Thyroid gland (tissue), 4 donors: ENCODE measurements at places on chromosomes 3 and 15.
A peak's percentile ranks its signal among the peaks of the same experiment; 100 is the strongest.

DNA sequence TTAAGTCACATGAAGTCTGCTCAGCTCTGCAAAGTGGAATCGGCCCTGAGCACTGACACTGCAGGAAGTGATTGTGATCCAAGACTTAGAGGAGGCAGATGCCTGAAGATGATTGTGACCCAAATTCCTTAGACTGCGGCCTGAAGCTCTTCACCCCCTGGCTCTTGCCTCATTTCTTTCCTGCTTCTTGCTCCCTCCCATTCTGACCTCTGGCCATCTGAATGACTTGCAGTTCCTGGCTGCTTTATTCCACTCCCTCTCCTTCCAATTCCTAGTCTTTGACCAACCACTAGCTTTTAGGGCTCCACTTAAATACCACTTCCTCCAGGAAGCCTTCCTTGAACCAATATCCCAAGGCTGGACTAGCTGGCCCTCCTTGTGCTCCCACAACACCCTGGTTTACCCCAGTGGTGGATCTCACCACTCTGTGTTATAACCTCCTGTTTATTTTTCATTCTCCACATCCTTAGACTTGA is 9.9 kb upstream of the EPB42 start:
- DNase-seq, result no peak

- DNase-seq, result no peak
Measured at GRCh38 chr3:11878837-11879236, 32.2 kb upstream of the TAMM41 start.

GRCh38 chr3:147653367-147653923 is 244.3 kb downstream of the ZIC1 start:
- no peak for DNase-seq

DNA sequence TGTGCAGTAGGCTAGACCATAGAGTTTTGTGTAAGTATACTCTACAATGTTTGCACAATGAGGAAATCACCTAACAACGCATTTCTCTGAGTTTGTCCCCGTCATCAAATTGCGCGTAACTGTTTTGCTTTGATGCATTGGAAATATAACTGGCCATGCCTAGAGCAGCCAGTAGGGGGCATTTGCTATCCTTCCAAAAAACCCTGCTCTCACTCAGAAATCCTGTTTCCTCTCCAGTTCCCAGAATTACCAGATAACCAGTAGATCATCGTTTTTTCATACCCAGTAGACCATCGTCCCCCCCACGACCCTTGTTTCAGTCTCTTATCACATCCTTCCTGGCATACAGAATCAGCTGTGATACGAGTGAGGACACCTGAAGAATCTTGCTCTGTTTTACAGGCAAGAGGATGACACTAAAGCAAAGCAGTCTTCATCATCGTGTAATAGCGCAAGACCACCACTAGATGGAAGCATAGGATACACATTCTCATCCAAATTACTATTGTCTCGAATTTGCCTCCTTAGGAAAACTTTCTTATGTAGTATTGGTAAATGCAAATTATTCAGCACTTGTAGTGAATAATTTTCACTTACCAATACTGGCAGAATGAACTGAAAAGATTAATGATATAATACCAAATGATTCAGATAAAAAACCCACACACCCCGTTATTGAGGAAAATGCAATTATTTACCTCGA is 4.4 kb upstream of the GABRR3 start:
- peak; percentile 59 for DNase-seq

DNA sequence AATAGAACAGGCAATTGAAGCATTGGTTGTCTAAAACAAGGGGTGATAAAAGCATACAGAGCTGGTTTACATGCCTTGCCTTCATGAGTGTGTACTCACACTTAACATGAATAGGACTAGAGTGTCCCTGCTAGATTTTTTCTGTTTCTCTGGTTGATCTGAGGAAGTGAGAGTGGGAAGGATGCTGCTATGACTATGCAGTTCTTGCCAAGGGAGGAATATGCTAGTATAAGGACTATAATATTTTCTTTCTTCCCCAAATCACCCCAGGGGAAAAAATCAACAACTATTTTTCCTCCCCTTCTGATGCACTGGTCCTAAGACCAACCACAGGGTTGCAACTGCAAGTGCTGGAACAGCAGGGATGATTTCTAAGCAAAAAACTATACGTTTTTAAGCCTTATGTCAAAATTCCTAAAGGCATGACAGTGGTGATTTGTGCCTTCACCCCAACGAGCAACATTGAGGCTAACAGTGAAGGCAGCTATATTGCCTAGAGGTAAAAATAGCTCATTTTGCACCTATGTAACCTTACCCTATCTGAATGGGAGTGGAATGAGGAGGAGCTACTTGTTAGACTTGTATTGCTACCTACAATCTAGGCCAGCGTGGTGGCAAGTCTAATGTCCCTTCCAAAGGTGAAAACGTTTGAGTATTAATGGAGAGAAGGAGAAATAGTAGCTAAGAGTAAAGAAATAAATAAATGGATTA is 33.5 kb upstream of the USP8 start:
- DNase-seq, result no peak

DNA sequence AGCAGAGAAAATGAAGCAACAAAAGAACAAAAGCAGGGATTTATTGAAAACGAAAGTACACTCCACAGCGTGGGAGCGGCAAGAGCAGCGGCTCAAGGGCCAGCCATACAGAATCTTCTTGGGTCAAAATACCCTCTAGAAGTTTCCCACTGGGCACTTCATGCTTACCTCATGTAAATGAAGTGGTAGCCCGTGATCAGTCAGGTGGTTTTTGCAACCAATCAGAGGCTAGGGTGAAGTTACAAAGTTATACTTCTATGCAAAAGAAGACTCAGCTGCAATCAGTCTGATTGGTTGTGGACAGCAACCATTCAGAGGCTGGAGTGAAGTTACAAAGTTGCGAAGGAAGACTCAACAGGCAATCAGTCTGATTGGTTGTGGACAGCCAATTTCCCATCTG is 37.8 kb upstream of the TRH start:
- DNase-seq, result peak; percentile 32

- DNase-seq, result no peak
Measured at GRCh38 chr3:52367891-52368880, 52.1 kb downstream of the DNAH1 start.

DNA sequence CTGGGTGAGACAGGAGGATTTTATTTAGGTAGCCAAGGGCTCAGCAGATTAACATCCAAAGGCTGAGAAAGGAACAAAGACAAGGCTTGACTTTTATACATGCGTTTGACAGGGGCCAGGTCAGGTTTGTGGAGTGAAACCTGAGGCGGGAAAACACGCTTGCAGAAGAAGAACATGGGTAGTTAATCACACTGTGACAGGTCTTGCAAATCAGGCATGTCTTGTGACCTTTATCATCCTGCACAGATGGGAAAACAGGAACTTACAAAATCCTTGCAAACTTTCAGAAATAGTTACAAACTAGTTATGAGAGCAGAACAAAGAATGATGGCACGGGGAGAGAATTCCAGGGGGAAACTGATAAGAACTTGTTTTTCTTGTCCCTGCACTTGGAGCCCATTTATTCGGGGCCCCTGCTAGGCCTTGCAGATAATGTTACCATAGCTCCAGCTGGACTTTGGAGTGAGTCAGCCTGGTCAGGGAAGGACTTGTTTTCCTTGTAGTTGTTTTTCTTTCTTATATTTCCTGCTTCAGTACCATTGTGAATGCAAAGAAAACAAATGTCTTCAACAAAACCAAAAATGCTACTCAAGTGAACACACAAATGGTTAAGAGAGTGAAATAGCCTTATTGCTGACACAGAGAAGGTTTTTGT is 965.9 kb upstream of the ROBO1 start:
- DNase-seq, result no peak

DNA sequence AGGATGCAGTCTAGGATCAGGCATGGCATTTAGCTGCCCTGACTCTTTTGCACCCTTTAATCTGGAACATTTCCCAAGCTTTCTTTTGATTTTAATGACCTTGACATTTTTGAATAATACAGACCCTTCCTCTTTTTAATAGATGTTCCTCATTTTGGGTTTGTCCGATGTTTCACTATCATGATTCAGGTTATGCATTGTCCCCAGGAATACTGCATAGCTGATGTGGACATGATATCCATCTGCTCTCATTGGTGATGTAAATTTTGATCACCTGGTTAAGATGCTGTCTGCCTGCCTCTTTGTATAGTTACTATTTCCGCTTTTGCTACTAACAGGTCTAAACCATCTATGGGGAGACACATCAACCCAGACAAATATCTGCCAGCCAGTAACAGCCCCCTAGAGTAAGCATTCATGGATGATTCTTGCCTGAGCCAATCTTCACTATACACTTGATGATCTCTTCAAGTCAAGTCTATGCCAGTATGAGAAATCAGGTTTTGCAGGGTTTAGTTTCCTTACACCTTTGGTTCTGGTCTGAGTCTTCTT is 50.6 kb upstream of the ULK4 start:
- no peak for DNase-seq

- DNase-seq, result no peak
Measured at GRCh38 chr3:168191856-168192255, 96.1 kb upstream of the GOLIM4 start.

DNA sequence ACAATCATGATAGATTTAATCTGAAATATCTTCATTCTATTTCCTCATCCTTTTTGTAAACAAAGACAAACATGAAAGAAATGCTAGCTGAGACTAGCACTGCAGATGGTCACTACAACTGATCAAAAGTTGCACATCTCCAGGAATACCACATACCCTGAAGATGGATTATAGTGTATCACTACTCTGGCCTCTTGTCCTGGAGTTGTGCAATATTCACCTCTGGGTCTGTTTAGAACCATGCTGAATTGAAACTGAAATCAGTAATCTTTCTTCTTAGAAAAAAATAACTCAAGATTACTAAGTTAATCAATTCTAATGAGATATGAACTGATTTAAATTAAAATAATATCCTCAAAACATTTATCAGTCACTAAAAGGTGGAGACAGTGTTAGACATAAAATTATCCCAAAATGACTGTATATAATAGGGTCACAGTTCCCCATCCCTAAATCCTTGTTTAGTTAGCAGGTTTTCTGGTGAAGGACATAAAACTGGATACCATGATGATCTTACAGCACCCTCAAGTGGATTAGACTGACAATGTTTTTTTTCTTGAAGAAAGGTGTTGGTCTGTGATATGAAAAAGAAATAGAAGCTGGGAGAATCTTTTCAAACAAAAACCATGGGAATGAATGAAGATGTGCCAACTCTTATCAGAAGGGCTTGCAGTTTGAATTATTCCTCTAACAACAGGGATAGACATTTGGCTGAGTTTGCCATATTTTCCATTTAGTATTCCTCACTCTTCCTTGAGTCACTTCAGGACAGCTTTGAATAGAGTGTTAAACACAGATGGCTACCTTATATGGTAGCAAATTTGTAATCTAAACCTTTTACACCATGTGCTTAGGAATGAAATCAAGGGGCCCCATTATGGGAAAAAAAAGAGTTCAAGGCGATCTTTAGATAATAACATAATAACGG is 7.1 kb upstream of the TTC14 start:
- no peak for DNase-seq

- DNase-seq, result no peak
Measured at GRCh38 chr15:46523701-46524100, 888.9 kb downstream of the SQOR start.

GRCh38 chr15:45157974-45158373 is 28.2 kb downstream of the DUOX1 start:
- no peak for DNase-seq

DNA sequence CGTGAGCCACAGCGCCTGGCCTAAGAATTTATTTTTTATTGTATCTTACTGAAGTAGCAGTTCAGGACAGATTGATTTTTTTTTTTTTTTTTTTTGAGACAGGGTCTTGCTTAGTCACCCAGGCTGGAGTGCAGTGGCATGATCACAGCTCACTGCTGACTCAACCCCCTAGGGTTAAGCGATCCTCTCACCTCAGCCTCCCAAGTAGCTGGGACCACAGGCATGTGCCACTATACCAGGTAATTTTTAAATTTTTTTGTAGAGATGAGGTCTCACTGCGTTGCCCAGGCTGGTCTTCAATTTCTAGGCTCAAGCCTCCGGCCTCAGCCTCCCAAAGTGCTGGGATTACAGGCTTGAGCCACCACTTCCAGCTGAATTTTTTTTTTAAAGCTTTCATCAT is 99.8 kb upstream of the HERC1 start:
- DNase-seq, result no peak

GRCh38 chr15:46089467-46089935 is 454.7 kb downstream of the SQOR start:
- DNase-seq, result no peak

- DNase-seq, result no peak
Measured at GRCh38 chr15:95024351-95024750, 793.0 kb downstream of the MCTP2 start.

DNA sequence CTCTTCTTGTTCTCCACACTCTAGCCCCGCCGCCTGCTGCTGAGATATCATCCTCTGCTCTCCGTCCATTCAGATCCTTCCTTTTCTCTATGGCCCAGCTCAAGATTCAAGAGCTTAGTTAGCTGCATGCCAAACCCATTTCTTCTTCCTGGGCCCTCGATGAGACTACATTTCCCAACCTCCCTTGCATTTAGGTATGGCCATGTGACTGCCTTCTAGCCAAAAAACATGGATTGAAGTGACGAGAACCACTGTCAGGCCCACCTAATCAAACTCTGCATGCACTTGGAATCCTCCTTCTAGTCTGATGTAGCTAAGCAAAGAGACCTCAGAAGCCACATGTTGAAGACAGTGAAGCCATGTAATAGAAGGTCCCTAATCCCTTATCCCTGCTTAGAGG is 308.2 kb downstream of the VPS13C start:
- DNase-seq, result no peak

- DNase-seq, result no peak
Measured at GRCh38 chr3:59440285-59441028, 390.6 kb upstream of the CFAP20DC start.

- no peak for DNase-seq
Measured at GRCh38 chr15:31278544-31279220, 48.0 kb upstream of the KLF13 start.

DNA sequence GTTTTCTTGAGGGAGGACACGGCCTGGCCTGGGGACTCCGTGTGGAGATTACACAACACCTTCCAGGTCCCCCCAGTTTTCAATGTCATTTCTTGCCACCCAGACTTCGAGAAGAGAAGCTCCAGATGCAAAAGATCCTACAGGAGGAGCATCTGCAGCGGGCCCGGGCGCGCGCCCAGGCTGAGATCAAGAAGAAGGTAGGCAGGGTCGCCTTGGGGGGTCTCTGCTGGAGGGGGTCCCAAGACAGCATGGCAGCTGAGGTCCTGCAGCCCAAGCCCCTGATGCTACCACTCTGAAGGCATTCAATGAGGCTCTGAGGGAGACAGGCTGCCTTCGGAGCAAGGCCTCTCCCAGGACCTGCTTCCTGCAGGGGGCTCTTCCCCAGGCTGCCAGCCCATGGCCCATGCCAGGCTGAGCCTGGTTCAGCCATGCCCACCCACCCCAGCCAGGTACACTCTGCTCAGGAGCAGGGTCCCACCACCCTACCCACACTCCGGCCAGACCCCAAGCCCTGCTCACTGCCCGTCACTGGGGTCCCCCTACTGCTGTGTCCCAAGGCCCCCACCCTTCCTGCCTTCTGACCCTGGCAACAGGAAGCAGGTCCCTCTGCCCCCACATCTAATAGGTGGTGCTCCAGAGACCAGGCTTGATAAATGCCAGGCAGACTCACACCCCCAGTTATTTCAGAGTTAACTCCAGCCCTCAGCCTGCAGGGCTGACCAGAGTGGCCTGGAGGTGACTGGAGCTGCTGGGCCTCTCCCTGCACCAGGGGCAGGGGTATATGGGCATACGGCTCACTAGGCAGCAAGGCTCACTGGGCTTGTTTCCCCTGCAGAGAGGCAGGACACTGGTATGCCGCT is 40.0 kb downstream of the ZXDC start:
- no peak for DNase-seq

GRCh38 chr3:169665264-169666075 is 2.0 kb upstream of the MECOM start:
- DNase-seq, result no peak

GRCh38 chr3:87120881-87121280 is 106.2 kb upstream of the CHMP2B start:
- DNase-seq, result no peak

GRCh38 chr3:13621381-13622221 is 72.7 kb downstream of the FBLN2 start:
- no peak for DNase-seq
